ENCODE measurements at places on chromosomes 3 and 15.

- no peak overlapping the region for H3K4me3 ChIP-seq
- no peaks in the 10 kb centered on the region for H3K27me3 ChIP-seq
- H3K36me3 ChIP-seq = no peaks in the 10 kb centered on the region
- DNase-seq = no peak
Measured at GRCh38 chr15:65822316-65822715, 30.2 kb upstream of the DENND4A start.

GRCh38 chr15:42207674-42208579 lies at the start of gene VPS39:
VPS39 (minus strand) TSS chr15:42208304; CDS start chr15:42208153, 151 bp downstream.
- peak within 1 kb of the TSS; percentile 55 for H3K27ac ChIP-seq
- no peaks in the 10 kb centered on the region for H3K27me3 ChIP-seq
- H3K4me1 ChIP-seq = peaks cover 13% of the 10 kb centered on the region
- H3K36me3 ChIP-seq = no peaks in the 10 kb centered on the region
- H3K4me3 ChIP-seq = peak within 1 kb of the TSS; percentile 80
- peak; percentile 73 for DNase-seq

- H3K27ac ChIP-seq = no peak overlapping the region
- no peaks in the 10 kb centered on the region for H3K36me3 ChIP-seq
- H3K4me3 ChIP-seq = no peak overlapping the region
- no peaks in the 10 kb centered on the region for H3K4me1 ChIP-seq
Measured at GRCh38 chr3:54870423-54870822, 57.4 kb downstream of the LRTM1 start.

GRCh38 chr15:78255421-78256043 lies 8.8 kb upstream of the DNAJA4 start:
- no peaks in the 10 kb centered on the region for H3K27me3 ChIP-seq
- no peaks in the 10 kb centered on the region for H3K36me3 ChIP-seq
- no peak for DNase-seq
- no peak overlapping the region for H3K4me3 ChIP-seq
- no peak overlapping the region for H3K27ac ChIP-seq

- peaks cover 33% of the 10 kb centered on the region for H3K4me1 ChIP-seq
- no peak overlapping the region for H3K27ac ChIP-seq
- no peaks in the 10 kb centered on the region for H3K27me3 ChIP-seq
Measured at GRCh38 chr3:150253622-150254021, 154.5 kb upstream of the TSC22D2 start.

DNA sequence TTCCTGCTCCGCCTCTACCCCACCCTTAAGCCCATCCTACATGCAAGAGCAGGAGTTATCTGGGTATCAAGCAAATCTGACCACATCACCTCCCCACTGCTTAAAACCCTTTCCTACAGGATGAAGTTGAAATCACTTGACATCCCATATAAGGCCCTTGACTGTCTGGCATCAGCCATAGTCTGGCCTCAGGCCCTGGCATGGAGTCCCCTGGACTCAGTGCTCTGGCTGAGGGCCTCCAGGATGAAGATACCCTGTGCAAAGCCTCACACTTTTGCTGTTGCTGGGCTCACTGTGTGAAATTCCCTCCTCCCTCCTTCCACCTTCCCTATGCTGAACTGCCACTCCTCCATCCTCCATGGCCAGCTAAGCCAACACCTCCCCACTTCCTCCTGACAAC lies 65.2 kb upstream of the GLCE start:
- DNase-seq = no peak
- no peak overlapping the region for H3K4me3 ChIP-seq
- H3K4me1 ChIP-seq = no peaks in the 10 kb centered on the region
- H3K36me3 ChIP-seq = no peaks in the 10 kb centered on the region

DNA sequence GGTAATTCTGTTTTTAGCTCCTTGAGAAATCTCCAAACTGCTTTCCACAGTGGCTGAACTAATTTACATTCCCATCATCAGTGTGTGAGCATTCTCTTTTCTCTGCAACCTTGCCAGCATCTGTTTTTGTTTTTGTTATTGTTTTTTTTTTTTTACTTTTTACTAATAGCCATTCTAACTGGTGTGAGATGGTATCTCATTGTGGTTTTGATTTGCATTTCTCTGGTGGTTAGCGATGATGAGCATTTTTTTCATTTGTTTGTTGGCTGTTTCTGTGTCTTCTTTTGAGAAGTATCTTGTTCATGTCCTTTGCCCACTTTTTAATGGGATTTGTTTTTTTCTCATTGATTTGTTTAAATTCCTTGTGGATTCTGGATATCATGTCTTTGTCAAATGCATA lies 129.7 kb upstream of the ABHD17C start:
- no peaks in the 10 kb centered on the region for H3K36me3 ChIP-seq
- H3K27me3 ChIP-seq = no peaks in the 10 kb centered on the region
- DNase-seq = no peak
- H3K4me3 ChIP-seq = no peak overlapping the region
- no peaks in the 10 kb centered on the region for H3K4me1 ChIP-seq
- no peak overlapping the region for H3K27ac ChIP-seq

GRCh38 chr3:120418866-120419490 lies 31.8 kb downstream of the FSTL1 start:
- H3K27ac ChIP-seq = no peak overlapping the region
- no peaks in the 10 kb centered on the region for H3K27me3 ChIP-seq
- peak; percentile 47 for DNase-seq
- H3K36me3 ChIP-seq = no peaks in the 10 kb centered on the region
- H3K4me3 ChIP-seq = no peak overlapping the region
- H3K4me1 ChIP-seq = no peaks in the 10 kb centered on the region

GRCh38 chr3:69999140-70000027 lies at the start of gene SAMMSON:
SAMMSON (plus strand) TSS chr3:69999733.
- H3K4me1 ChIP-seq = no peaks in the 10 kb centered on the region
- H3K4me3 ChIP-seq = peak within 1 kb of the TSS; percentile 2
- DNase-seq = no peak
- H3K27me3 ChIP-seq = no peaks in the 10 kb centered on the region
- no peaks in the 10 kb centered on the region for H3K36me3 ChIP-seq
- H3K27ac ChIP-seq = peak within 1 kb of the TSS; percentile 37

DNA sequence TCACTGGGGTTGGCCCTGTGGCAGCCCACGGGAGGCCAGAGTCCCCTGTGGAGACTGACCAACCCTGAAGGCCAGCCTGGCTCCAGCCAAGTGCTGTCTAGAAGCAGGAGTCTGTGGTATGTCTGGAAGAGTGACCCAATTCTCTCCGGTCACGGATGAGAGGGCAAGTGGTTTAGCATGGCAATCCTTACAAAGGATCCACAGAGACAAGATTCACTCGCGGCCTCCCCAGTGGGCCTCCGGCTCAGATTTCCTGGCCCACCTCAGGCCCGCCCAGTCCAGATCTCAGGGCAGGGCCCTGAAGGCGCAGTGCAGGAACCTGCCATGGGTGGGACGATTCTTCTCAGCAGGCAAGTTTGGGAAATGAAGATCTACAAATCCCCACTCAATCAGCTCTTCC lies 5.0 kb upstream of the BCL2L10 start:
- no peaks in the 10 kb centered on the region for H3K27me3 ChIP-seq
- H3K27ac ChIP-seq = no peak overlapping the region
- no peaks in the 10 kb centered on the region for H3K36me3 ChIP-seq
- H3K4me1 ChIP-seq = peaks cover 27% of the 10 kb centered on the region

DNA sequence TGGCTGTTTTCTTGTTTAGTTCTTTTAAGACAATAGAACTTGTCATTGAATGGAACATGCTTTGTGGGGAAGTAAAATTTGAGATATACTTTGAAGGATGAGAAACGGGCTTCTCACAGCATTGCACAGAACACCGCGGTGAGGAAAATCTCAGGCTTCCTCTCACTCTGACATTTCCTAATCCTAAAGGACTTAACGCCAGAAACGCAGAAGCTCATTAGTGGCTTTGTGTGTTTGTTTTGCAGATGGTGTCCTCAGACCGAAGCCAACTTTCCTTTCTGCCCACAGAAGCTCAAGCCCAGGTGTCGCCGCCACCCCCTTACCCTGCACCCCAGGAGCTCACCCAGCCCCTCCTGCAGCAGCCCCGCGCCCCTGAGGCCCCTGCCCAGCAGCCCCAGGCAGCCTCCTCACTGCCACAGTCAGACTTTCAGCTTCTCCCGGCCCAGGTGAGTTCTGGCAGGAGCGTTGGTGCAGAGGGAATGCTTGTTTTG lies 78.9 kb upstream of the BLM start:
- no peak for DNase-seq
- H3K36me3 ChIP-seq = no peaks in the 10 kb centered on the region
- H3K4me3 ChIP-seq = no peak overlapping the region
- H3K27me3 ChIP-seq = no peaks in the 10 kb centered on the region
- H3K4me1 ChIP-seq = no peaks in the 10 kb centered on the region
